ENCODE measurements at places on chromosomes 1 and 21.

- peak; percentile 56 for DNase-seq
Observed at GRCh38 chr21:45634511-45635183, 8.9 kb upstream of the PCBP3 start.

DNA sequence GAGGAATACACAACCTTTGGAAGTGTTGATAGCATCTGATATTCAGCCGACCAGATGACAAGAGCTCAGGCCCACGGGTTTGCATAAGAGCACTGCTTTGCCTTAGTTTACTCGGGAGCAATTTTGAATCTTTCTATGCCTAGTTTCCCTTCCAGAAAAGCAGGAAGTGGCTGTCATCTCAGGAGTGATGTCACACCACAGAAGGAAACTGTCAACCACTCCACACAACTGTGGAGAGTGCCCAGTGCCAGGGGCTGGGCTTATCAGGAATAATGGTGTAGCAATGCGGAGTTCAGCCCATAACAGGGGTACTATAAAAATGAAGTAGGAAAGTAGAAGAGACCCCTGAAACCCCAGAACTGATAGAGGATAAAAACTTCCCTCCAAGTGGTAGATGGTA, 28.4 kb downstream of the NTPCR start:
- no peak for DNase-seq

GRCh38 chr1:206921772-206922265, at the start of gene FCMR:
Gene FCMR (minus strand): TSS chr1:206921941. CDS start chr1:206921854, 87 bp downstream.
- DNase-seq, result no peak

DNA sequence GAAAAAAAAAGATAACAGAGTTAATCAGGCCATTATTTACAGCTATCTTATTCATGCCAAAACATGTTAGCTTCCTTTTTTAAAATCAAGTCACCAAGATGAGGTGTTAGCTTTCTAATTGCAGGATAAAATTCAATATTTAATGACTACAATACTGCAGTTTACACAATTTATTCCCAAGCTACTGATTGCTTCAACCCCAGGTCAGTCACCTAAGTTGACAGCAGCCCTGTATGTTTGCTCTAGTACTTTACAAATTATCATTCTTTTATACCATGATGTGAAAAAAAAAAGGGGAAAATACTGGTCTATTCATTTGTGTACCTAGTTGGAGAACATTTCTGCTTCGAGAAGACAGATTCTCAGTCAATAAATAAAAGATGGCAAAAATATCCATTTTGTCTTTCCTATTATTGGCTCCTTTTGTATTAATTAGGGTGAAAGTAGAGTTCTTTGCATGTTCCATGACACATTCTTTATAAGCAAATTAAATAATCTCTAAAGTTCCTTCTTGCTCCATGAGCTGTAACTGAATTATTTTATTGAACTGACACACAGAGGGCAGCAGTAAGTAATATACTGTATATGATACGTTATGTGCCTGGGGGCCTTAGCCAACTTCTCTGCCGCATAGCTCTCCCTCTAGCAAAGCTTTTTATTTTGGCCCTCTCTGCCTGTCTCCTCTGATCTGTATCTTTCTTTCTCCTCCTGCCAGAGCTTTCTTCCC, 48.0 kb downstream of the DIPK1A start:
- no peak for DNase-seq

GRCh38 chr1:246537441-246537840, 28.6 kb downstream of the TFB2M start:
- DNase-seq, result no peak

DNA sequence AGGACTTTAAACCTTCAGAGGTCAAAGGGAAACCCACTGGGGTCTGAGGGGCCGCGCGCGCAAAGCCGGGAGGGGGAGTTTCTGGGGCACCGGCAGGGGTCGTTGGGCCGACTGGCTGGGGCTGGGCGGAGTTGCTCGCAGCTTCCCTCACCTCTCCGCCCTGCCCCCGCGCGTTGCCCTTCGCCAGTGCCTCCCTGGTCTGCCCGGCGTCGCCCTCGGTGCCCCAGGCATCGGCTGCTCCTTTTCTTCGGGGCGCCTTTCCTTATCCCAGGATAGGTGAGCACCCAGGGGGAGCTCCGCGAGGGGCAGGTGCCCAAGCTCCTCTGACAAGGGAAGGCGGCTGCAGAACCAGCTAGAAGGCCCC, 390 bp upstream of the NGF start:
- no peak for DNase-seq

- no peak for DNase-seq
Observed at GRCh38 chr1:21834666-21835065, 22.6 kb downstream of the LDLRAD2 start.

GRCh38 chr1:244236721-244237120, 185.6 kb downstream of the ZBTB18 start:
- DNase-seq, result no peak

GRCh38 chr21:39467746-39468145, 16.0 kb downstream of the SH3BGR start:
- no peak for DNase-seq

- no peak for DNase-seq
Observed at GRCh38 chr1:14773396-14774025, 175.0 kb downstream of the KAZN start.

GRCh38 chr1:208974717-208975116, 608.8 kb upstream of the CAMK1G start:
- no peak for DNase-seq

GRCh38 chr1:160282807-160283206, 2.1 kb downstream of the PEX19 start:
- DNase-seq, result no peak

GRCh38 chr1:47577303-47578025, 139.6 kb downstream of the FOXD2 start:
- DNase-seq, result no peak

GRCh38 chr21:36642777-36643176, 56.1 kb upstream of the SIM2 start:
- no peak for DNase-seq

- no peak for DNase-seq
Observed at GRCh38 chr1:27662261-27662660, 9.7 kb downstream of the IFI6 start.

GRCh38 chr1:4786055-4786454, 131.6 kb downstream of the AJAP1 start:
- DNase-seq, result no peak
